ENCODE measurements at places on chromosomes 16 and 17. TPM values are rescaled to one million over a fixed set of nuclear protein-coding genes. Genes with fewer than 3 reads are reported as not detected.

The TNK1 gene
- 13.8 TPM for polyA plus RNA-seq

The SLFN14 gene
- not detected for polyA plus RNA-seq

The ZP2 gene
- polyA plus RNA-seq = not detected

The TTYH2 gene
- polyA plus RNA-seq = 3.0 TPM

The TPPP3 gene
- 30.1 TPM for polyA plus RNA-seq

The CPNE7 gene
- polyA plus RNA-seq = 3.8 TPM

The KIF2B gene
- polyA plus RNA-seq = 0.02 TPM

The PITPNM3 gene
- 1.7 TPM for polyA plus RNA-seq

The ZG16 gene
- 2.4 TPM for polyA plus RNA-seq

The TOP2A gene
- polyA plus RNA-seq = 0.76 TPM

The NXPH3 gene
- 0.42 TPM for polyA plus RNA-seq

The SCARF1 gene
- polyA plus RNA-seq = 8.6 TPM

The GRAPL gene
- polyA plus RNA-seq = 0.87 TPM

The PERCC1 gene
- not detected for polyA plus RNA-seq

The CHD9NB gene
- 3.3 TPM for polyA plus RNA-seq

The PRRT2 gene
- polyA plus RNA-seq = 3.2 TPM

The ABCA8 gene
- polyA plus RNA-seq = 1.6 TPM

The DHX38 gene
- polyA plus RNA-seq = 68.2 TPM

The HASPIN gene
- not detected for polyA plus RNA-seq

The HID1 gene
- polyA plus RNA-seq = 262 TPM

The C16orf74 gene
- polyA plus RNA-seq = 1.3 TPM

The TOB1 gene
- polyA plus RNA-seq = 33.1 TPM

The TADA2A gene
- 10.0 TPM for polyA plus RNA-seq

The AKTIP gene
- 18.6 TPM for polyA plus RNA-seq

The MT1G gene
- polyA plus RNA-seq = 496 TPM

The SLC38A8 gene
- 0.38 TPM for polyA plus RNA-seq

The AGRP gene
- polyA plus RNA-seq = 0.23 TPM

The PLEKHM1 gene
- polyA plus RNA-seq = 13.3 TPM

The SPATA32 gene
- polyA plus RNA-seq = 0.07 TPM

The IL17C gene
- 0.14 TPM for polyA plus RNA-seq

The MYL4 gene
- 0.53 TPM for polyA plus RNA-seq

The DECR2 gene
- polyA plus RNA-seq = 48.8 TPM

The SPNS3 gene
- polyA plus RNA-seq = 0.96 TPM

The RNF112 gene
- 3.0 TPM for polyA plus RNA-seq

The TLCD2 gene
- polyA plus RNA-seq = 0.75 TPM

The TBC1D3C gene
- 0.05 TPM for polyA plus RNA-seq

The TBC1D3H gene
- polyA plus RNA-seq = not detected

The KRTAP9-2 gene
- not detected for polyA plus RNA-seq

The TMC8 gene
- 2.9 TPM for polyA plus RNA-seq

The KRT39 gene
- not detected for polyA plus RNA-seq

The MED1 gene
- 4.0 TPM for polyA plus RNA-seq

The HS3ST2 gene
- polyA plus RNA-seq = 0.38 TPM

The TCAP gene
- polyA plus RNA-seq = 1.1 TPM

The COASY gene
- polyA plus RNA-seq = 152 TPM

The CYB5B gene
- 24.8 TPM for polyA plus RNA-seq
